ENCODE measurements at places on chromosomes 2 and 18.

GRCh38 chr2:172196768-172197431, 94.2 kb upstream of the DLX2 start:
- DNase-seq = no peak

DNA sequence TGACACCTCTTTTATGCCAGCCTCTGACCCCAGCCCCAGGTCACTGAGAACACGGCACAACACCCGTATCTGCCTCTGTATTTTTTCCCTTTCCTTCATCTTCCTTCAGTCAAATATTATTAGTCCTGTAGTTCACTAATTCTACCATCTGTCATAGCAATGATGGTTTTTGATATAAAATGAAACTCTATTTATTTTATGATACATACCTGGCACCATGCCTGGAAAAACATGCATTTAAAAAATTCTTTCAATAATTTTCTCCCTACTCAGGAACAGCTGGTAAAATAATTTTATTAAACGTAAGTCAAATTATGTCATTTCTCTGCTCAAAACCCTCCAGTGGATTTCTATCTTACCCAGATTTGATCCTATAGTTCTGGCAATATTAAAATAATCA, 224.7 kb downstream of the CDH7 start:
- no peak for DNase-seq

DNA sequence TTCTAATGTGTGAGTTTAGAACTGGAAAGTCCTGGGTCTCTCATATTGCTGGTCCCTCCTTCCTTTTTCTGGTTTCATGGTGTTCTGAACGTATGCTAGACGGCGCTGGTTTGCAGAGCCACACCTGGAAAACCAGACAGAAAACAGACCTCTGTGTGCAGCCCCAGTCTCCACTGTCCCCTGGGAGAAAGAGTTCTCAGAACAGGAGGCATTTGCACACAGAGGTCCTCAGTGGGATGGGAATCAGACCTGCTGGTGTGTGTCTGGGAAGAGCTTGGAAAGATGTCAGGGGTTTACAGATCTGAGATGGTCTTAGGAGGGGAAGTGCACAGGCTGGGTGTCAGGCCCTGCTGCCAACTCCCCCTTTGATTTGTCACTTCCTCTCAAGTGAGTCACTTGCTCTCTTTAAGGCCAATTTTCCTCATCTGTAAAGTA, 14.9 kb upstream of the MBP start:
- no peak for DNase-seq

GRCh38 chr18:11826836-11827235, 24.4 kb upstream of the CHMP1B start:
- DNase-seq = no peak

DNA sequence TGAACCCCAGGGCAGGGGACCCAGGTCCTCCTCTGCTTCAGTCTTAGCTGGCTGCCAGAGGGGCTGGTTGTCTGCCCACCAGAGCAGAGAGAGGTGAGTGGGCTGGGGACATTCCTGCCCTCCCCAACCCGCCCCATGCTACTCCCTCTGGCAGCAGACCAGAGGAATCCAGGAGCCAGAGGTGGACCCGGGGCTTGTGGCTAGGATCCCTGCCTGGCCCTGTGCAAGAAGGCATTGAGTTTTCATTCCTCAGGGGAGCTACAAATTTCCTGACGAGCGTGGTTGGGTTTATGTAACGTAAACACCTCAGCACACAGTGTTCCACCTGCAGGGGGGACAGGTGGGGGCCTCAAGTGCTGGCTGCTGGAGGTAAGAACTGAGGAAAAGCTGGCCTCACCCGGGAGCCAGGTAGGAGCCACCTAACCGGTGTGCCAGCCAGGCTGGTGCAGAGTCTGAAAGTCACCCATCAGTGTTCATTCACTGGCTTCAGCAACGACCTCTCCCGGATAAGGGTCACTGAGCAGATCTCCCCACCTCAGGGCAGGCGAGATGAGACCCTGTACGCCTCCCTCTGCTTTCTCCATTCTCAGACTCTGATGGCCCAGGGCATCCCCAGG, 246.8 kb downstream of the DYSF start:
- DNase-seq = no peak

DNA sequence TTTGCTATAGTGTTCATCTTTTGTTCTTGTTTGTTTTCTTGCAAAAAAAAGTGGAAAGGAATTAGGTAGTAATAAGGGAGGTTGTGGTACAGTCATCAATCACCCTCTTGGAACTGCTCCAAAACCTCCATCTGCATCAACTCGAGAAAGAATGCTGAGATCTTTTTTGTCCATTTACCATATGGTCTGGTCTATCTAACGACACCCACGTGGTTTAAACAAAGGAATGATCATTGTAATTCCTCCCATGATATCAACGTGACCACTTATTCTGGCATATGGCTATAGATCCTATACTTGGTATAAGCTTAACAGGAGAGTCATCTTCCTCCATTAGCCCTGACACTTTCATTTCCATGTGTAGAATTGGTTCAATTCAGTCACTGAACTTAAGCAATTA, 1025.3 kb upstream of the NXPH2 start:
- no peak for DNase-seq

DNA sequence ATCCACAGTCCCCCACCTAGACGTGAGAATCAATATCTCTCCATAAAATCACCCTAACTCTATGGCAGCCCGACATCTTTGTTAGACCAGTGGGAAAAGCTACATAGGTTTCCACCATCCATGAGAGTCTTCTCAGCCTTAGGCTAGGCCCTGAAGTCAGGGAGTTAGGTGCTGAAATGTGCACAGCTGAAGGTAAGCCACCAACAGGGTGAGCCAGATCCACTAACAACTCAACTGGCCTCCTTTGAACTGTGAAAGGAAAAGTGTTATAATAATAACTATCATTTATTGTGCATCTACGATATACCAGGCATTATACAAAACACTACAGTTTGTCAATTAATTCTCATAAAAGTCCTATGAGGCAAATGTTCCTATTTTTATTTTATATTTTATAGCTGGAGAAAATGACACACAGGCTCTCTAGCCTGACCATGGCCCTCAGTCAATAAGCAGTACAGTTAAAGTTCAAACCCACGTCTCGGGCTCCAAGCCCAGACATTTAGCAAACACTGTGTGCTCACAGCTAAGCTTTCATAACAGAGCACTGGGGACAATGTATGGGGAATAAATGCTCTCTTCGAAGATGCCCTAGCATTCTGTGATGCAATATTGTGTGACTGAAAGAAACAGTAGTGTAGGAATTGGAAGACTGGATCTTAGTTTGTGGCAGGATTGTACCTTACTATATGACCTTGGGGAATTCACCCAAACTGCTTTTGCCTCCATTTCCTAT, 11.2 kb upstream of the CYP27C1 start:
- DNase-seq = no peak

DNA sequence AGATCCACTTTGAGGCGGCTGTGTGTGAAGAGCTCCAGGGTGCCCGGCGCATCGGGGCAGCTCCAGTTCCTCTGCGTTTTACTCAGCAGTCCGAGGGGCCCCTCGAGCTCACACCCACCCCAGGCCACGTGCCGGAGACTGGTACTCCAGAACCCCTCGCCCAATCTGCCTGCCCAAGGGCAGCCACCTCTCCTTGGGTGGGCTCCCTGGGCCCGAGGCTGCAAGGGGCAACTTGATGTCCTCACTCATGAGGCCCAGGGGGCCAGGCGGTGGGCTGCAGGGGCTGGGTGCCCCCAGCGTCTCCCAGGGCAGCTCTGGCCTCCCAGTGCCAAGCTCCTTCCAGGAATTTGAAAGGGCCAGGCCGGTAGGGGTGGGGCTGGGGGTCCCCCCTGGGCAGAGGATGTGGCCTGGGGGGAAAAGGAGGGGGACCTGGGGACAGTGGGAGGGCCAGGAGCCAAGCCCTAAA, 16.7 kb downstream of the RAMP1 start:
- no peak for DNase-seq

DNA sequence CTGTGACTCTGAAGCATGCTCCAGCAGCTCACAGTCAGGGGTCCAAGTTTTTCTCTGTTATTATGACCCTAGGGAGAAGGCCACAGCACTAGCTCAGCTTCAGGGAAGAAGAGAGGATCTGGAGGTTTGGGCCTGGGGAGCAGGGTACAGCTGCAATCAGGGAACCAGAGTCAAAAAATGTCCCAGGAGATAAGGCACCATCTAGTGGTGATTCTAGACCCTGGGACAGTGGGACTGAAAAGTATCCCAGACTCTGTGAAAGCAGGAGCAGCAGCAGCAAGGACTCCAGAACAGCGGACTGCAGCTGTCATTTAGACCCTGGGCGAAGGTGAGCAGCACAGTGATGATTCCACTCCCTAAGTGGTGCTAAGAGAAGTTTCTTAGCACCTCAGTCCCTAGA, 278.4 kb upstream of the DDX18 start:
- no peak for DNase-seq

- DNase-seq = no peak
These were observed 174.5 kb downstream of the MYCN start for GRCh38 chr2:16114836-16115235.

GRCh38 chr2:105541189-105542050, 142.6 kb upstream of the FHL2 start:
- DNase-seq = no peak

GRCh38 chr18:76335859-76336640, 159.0 kb downstream of the ZNF516 start:
- no peak for DNase-seq

DNA sequence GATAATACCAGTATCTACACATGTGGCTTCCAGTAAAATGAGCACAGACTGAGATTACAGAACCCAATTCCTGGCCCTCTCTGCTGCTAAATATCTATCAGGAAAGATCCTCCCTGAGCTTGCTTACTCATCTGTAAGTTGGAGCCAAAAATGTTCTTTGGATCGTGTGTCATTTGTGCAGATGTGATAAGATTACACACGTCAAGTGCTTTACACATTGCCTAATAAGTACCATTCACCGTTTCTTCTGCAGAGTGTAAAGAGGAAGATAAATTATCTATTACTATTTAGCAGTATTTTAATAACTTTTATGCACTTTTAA, 23.2 kb upstream of the SLC20A1 start:
- DNase-seq = no peak

DNA sequence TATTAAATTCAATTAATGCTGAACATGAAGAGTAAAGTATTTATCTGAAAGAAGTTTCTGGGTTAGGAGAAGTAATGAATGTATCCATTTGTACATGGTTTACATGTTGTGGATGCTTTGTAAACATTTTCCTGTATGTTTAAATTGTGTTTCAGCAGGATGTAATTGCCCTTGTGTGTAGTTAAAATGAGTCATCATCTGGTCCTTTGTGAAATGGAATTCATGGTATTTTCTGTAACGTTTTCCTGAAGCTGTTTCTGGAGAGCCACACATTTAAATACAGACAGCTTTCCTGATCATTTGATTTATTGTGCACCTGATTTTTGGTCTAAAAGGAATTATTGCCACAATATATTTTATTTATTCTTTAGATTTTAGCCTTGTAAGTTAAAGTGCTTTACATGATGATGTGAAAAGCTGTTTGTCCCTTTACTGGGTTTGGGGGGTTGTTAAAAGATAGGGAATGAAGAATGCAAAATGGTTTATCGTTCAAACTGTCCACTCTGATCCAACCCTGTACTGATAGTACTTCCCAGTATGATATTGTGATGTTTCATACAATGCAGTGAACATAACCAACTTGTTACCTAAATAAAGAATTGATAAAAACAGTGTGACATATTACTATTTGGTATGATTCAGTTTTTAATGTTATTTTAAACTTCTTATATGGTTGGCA, 41.7 kb upstream of the SLC3A1 start:
- no peak for DNase-seq

GRCh38 chr2:217978536-217979150, 24.2 kb downstream of the TNS1 start:
- no peak for DNase-seq

- no peak for DNase-seq
These were observed 26.9 kb downstream of the ANO7 start for GRCh38 chr2:241215421-241215820.

DNA sequence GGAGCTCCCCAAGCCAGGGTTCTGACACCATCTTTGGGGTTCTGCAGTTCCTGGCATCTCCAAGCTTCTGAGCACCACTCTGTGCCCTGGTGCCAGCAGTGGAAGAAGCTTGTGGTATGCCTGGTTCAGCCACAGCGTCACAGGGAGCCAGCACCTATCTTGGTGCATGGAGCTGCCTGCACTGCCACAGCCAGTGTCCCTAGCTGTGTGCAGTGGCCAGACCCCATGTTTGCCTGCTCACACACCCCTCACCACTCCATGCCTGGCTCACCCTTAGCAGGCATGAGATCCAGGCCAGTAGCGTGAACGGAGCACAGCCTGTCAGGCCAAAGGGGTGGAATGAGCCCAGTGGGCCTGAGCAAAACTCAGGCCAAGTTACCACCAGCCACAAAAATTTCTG, 290.2 kb upstream of the LRATD1 start:
- DNase-seq = no peak

DNA sequence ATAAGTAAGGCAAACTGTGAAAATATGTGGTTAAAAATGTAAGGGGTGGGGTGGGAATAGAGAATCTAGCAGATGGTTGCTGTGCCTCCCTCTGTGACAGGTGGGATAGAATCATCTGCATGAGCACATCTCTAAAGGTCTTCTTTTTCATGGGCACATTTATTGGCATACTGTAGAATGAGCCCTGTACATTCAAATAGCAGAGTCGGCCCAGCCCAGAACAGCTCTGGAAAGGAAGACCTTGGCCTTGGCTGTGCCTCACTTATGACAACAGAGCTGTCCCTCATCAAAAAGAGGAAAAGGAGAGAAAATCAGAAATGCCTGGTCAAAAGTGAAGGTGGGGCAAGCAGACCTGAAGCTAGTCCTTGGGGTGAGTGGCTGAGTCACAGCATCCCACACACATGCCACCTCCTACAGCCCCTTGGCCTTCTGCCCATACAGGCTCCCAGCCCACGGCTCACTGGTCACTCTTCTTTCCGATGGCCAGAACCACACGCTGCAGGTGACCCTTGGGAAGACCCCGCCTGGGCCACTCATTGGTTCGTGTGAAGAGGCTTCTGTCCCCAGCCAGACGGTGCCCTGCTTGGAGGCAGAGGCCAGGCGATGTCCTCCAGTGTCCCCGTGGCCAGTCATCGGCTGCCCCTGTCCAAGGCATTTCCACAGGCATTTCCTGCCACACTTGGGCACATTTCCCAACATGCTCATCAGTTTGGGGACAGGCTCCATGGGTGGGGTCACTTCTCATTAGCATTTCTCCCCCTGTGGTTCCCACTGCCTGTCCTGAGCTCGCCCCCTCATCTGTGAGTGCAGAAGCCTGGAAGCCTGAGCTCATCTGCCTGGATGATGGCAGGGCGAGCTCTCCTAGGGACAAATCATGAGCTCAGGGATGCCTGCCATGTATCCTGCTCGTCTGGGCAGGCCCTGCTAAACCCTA, 113.6 kb downstream of the MCFD2 start:
- DNase-seq = no peak

- DNase-seq = no peak
These were observed 63.9 kb downstream of the PARD6G start for GRCh38 chr18:80183273-80184050.
